ENCODE measurements at places on chromosomes 7 and 10.

DNA sequence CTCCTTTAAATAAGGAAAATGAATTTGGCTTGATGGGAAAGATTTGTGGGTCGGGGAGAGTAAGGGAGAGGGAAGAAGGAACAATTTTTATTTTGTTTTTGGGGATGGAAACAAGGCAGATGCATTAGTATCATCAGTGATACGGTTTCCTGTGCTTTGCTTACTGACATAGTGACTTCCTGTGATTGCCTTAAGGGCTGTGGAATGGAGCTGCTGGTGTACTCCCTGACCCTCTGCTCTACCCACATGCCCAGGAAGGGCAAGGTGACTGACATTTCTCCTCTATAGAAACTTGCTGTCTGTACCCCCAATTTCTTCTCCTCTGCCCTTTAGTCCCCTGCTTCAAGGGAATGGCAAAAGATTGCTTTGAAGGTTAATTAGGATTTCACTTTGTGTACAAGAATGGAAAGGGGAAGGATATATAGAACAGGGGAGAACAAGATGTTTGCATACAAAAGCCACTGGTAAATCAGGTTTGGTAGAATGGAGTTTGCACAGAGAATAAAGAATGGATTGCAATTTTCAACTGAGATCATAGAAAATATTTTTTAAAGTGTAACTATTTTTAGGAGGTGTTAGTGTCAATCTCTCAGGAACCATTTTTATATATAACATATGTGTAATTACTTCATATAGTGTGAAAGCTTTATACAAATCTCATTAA, 129.0 kb upstream of the AGR3 start:
- no peak for ATAC-seq
- H3K4me3 ChIP-seq: no peak overlapping the region

DNA sequence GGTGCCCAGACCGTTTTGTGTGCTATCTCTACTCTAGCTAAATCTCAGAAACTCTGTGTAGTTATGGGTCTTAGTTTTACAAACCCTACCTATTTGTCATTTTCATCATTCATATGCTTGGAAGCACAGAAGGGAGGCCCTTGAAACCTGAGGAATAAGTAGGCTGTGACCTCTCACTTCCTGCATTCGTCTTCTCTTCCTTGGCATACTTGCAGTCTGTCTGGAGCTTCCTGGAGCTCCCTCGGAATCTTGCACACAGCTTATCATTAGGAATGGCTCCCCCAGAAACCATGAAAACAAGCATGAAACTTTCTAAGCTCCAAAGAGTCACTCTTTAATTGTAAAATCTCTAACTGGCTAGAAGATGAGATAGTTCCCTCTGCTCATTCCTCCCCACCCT, 376.9 kb upstream of the MYO3A start:
- ATAC-seq: no peak
- H3K4me1 ChIP-seq: no peaks in the 10 kb centered on the region
- H3K36me3 ChIP-seq: no peaks in the 10 kb centered on the region
- no peak overlapping the region for H3K27ac ChIP-seq

DNA sequence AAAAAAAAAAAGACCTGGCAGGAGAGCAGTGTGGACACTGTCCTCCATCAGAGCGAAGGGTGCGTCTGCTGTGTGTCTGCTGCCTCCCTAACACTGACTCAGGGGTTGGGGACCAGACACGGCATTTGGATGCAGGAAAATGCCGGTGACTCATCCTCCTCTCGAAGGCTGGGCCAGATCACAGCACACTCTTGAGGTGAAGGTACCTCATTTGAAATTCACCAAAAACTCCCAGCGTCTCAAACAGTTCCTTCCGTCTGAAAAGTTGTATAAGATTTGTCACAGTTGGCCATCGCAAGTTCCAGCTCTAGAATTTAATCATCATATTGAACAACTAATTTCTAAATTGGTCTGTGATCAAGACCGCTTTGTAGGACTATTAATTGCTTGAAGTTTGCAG, 118.1 kb upstream of the LYZL2 start:
- no peak overlapping the region for H3K4me3 ChIP-seq
- no peak for ATAC-seq
- H3K27me3 ChIP-seq: no peaks in the 10 kb centered on the region
- H3K27ac ChIP-seq: no peak overlapping the region
- no peaks in the 10 kb centered on the region for H3K36me3 ChIP-seq

GRCh38 chr7:131105799-131106680, 221.6 kb upstream of the MKLN1 start:
- peak overlapping the region; percentile 98 for H3K27ac ChIP-seq
- peak; percentile 73 for ATAC-seq
- H3K4me1 ChIP-seq: peaks cover 69% of the 10 kb centered on the region
- no peaks in the 10 kb centered on the region for H3K27me3 ChIP-seq
- H3K36me3 ChIP-seq: no peaks in the 10 kb centered on the region

- ATAC-seq: no peak
- H3K27me3 ChIP-seq: no peaks in the 10 kb centered on the region
- H3K27ac ChIP-seq: no peak overlapping the region
- H3K36me3 ChIP-seq: no peaks in the 10 kb centered on the region
- H3K4me3 ChIP-seq: no peak overlapping the region
Observed at GRCh38 chr10:124394583-124394982, 24.1 kb downstream of the OAT start.

DNA sequence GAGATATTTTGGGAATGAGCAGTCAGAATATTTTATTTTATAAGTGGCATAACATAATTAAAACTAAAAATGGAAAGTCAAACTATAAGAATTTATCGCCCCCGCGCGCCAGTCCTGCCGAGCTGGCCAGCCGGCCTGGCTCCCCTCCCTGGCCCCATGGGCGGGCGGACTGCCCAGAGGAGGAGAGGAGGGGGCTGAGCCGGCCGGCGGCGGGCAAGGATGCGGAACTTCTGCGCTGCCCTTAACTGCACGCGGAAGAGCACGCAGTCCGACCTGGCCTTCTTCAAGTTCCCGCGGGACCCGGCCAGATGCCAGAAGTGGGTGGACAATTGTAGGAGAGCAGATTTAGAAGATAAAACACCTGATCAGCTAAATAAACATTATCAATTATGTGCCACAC, 96.8 kb downstream of the DKK1 start:
- H3K4me3 ChIP-seq: no peak overlapping the region
- H3K27me3 ChIP-seq: peaks cover 5% of the 10 kb centered on the region
- H3K27ac ChIP-seq: no peak overlapping the region
- no peak for ATAC-seq
- no peaks in the 10 kb centered on the region for H3K36me3 ChIP-seq

- H3K27ac ChIP-seq: no peak overlapping the region
- no peaks in the 10 kb centered on the region for H3K36me3 ChIP-seq
- ATAC-seq: no peak
- H3K4me1 ChIP-seq: no peaks in the 10 kb centered on the region
- H3K4me3 ChIP-seq: no peak overlapping the region
Observed at GRCh38 chr10:117761695-117762094, 219.1 kb downstream of the EMX2 start.

GRCh38 chr7:69656077-69656476, 57.8 kb downstream of the AUTS2 start:
- ATAC-seq: no peak
- peak overlapping the region; percentile 56 for H3K27ac ChIP-seq
- H3K4me1 ChIP-seq: peaks cover 13% of the 10 kb centered on the region

GRCh38 chr10:24000271-24000813, 208.6 kb upstream of the KIAA1217 start:
- H3K4me3 ChIP-seq: no peak overlapping the region
- no peaks in the 10 kb centered on the region for H3K4me1 ChIP-seq
- H3K27ac ChIP-seq: no peak overlapping the region
- no peaks in the 10 kb centered on the region for H3K27me3 ChIP-seq
- no peak for ATAC-seq
